CD4-positive, alpha-beta T cell treated with Interleukin-4 for 4 hours (primary cell): ENCODE measurements at places on chromosomes 1 and 21.

DNA sequence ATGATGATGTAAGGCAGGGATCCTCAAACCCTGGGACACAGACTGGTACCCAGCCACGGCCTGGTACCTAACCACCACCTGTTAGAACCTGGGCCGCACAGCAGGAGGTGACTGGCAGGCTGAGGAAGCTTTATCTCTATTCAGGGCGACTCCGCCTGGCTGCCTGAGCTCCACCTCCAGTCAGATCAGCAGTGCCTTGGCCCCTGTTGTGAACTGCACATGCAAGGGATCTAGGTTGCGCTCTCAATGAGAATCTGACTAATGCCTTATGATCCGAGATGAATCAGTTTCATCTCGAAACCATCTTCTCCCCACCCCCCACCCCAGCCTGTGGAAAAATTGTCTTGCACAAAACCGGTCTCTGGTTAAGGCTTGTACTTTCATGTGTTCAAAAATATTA is 4.2 kb downstream of the RNPC3 start:
- DNase-seq = peak; percentile 41

- no peak for DNase-seq
These were observed 14.1 kb downstream of the DISP1 start for GRCh38 chr1:222828939-222829338.

DNA sequence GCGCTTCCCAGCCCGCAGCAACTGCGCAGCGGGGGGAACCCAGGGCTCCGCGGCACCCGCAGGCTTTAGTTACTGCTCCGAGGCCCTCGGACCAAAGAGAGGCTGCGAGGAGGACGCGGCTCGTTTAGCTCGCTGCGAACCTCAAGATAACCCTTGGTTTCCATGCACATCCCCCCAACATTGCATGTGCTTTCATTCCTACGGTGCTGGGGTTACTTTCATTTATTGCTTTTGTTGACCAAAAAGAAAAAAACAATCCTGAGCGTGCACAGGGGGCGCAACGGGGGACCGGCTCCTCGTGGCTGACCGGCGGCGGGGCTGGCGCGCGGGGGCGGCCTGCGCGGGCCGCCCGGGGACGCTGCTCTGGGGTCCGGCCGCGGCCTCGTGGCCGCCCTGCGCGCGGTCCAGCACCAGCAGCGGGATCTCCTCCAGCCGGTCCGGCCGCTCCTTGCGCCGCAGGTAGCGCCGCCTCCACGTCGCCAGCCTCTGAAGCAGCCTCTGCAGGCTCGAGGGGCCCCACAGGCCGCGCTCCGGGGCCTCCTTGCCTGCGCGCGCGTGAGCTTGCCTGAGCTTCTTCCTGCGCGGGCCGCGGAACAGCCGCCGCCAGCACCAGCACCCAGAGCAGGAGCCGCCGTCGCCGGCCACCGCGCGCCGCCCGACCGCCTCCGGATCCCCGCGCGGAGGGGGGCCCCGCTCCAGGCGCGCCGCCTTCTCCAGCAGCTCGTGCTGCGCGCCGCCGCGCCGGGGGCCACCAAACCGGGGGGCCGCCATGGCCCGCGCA is 77.4 kb downstream of the DESI2 start:
- DNase-seq = no peak

GRCh38 chr21:36207577-36208320 is 51.1 kb downstream of the DOP1B start:
- DNase-seq = no peak

- no peak for DNase-seq
These were observed 260.3 kb downstream of the DPYD start for GRCh38 chr1:97660431-97661105.

DNA sequence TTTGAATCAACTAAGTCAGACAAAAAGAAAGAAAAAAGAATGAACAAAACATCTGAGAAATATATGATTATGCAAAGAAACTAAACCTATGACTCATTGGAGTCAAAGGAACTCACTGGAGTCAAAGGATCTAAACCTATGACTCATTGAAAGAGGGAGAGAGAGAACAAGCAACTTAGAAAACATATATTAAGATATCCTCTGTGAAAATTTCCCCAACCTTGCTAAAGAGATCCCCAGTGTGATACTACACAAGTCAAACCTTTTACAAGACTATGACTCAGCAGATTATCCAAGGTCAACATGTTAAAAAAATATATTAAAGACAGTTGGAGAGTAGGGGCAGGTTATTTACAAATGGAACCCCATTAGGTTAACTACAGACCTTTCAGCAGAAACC is 1538.3 kb downstream of the NCAM2 start:
- DNase-seq = no peak
